ENCODE measurements at places on chromosomes 2 and 18. TPM values are rescaled to one million over a fixed set of nuclear protein-coding genes. Genes with fewer than 3 reads are reported as not detected.

Gene COLEC11
- not detected for total RNA-seq

Gene SEMA4F
- 11.3 TPM for total RNA-seq

Gene GALNT13
- total RNA-seq, result 0.75 TPM

Gene RNF25
- total RNA-seq, result 40.5 TPM

Gene GALNT14
- total RNA-seq, result not detected

Data from LHCN-M2 (cell line).